ENCODE measurements at places on chromosomes 13 and 19.
A peak's percentile ranks its signal among the peaks of the same experiment; 100 is the strongest.

- DNase-seq, result no peak
These were observed 32.8 kb downstream of the ATP12A start for GRCh38 chr13:24713022-24713421.

DNA sequence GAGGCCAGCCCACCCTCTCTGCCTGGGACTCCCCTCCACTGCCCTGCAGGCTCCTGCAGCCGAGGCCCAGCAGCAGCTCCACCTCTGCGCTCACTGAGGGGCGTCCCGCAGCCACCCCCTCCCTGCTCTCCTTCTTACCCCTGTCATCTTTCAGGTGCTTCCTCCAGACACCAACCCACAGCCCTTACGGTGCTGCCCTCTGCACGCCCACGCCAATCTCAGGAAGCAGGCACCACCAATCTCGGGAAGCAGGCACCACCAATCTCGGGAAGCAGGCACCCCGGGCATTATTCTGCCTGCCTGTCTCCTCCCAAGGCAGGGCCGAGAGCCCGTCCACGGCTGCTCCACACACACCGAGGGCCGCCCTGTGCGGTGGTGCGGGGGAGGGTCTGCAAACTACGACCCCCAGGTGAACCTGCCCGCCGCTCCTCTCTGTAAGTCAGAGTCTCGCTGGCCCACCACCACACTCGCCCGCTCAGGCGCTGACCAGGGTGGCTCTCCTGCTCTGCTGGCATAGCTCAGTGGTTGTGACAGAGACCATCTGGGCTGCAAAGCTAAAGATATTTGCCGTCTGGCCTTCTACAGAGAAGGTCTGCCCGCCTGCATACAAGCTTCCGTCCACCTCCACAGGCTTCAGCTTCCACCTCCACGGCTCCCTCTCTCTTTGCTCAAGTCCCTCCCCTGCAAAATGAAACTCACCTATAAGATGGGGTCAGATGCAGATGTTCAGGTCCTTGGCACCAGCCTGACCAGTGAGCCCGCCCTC is 2.9 kb downstream of the LSM7 start:
- no peak for DNase-seq

DNA sequence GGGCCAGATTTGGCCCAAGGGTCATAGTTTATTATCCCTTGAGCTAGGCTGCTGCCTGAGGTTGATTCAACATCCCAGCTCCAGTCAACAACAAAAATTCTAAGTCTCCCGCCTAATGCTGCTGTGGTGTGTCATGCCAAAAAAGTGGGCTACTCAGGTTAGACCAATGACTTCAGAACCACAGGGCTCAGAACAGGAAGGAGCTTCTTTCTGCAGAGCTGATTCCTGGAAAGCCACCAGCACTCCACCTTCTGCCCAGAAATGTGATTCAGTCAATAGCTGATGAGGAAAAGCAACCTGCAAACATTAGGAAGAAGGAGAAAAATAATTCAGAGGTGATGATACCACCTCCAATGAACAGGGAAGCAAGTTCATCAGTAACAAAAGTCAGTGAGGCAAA is 56.1 kb upstream of the SERPINE3 start:
- no peak for DNase-seq

GRCh38 chr13:73069206-73069805 is 10.5 kb downstream of the KLF5 start:
- DNase-seq, result peak; percentile 23

- no peak for DNase-seq
These were observed 19.8 kb upstream of the POU2F2 start for GRCh38 chr19:42151782-42152684.

DNA sequence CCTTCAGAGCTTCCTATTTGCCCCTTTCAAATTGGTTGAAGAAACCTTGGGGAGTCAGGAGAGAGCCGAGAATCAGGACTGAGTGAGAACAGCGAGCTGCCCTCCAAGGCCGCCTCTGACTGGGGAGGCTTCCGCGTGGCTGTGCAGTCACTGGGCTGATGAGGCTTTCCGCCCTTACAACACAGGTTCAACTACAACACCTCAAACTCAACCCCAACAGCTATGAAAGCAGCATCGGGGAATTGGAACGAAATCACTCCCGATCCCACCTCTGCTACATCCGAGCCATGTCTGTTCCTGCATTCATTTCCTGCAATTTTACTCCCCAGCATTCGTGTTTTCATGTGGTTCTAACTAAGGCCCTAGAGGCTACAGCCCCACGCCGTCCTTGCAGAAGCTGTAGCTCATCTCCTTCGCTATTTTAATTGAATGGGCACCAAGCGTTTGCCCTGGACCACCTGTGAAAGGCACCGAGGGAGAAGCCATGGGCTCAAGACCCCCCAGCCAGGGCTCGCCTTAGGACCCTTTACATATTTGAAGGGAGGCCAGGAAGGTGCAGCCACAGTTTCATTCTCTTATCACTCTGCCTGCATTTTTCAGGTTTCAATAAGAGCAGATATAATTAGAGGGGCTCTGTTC is 12.3 kb upstream of the RASA3 start:
- no peak for DNase-seq

GRCh38 chr19:31832176-31832548 is 482.9 kb upstream of the TSHZ3 start:
- no peak for DNase-seq

DNA sequence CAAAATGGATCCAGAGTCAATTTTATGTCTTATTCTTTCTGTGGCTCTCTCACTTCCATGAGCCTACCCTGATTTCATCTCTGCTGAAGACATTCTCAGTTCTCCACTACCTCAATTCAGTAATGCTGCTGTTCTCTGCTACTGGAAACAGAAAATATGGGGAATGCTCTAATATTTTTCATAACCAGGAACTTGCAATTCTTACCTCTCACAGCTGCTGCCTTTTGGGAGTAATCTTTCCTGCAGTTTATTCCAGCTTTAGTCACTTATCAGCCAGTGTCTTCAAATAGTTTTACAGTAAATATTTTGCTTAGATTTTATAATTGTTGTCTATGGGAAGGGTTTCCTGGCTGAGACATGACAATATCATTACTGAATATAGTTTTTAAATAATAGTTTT is 145.1 kb upstream of the UFM1 start:
- no peak for DNase-seq

- DNase-seq, result no peak
These were observed 14.4 kb downstream of the EVI5L start for GRCh38 chr19:7844405-7844804.

- no peak for DNase-seq
These were observed 4.0 kb upstream of the IRGC start for GRCh38 chr19:43711751-43712355.

DNA sequence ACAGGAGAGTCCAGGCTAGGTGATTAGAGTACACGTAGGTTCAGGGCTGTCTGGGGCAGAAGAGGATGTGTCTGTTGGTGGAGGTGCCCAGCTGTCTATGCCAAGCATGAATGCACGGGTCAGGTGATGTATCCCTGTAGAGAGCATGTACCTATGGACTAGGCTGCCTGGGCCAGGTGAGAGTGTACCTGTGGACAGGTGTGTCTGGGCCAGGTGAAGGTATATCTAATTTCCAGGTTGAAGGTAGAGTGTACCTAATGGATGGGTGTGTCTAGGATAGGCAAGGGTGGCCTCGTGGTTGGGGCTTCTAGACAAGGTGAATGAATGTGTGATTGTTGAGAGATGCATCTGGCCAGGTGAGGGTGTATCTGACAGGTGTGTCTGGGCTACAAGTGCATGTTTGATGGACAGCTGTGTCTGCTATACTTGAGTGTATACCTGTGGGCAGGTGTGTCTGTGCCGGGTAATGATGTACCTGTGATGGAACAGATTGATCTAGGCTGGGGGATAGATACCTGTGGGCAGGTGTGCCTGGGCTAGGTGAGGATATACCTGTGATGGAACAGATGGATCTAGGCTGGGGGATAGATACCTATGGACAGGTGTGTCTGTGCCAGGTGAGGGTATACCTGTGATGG is 15.5 kb upstream of the ZNF414 start:
- DNase-seq, result no peak

DNA sequence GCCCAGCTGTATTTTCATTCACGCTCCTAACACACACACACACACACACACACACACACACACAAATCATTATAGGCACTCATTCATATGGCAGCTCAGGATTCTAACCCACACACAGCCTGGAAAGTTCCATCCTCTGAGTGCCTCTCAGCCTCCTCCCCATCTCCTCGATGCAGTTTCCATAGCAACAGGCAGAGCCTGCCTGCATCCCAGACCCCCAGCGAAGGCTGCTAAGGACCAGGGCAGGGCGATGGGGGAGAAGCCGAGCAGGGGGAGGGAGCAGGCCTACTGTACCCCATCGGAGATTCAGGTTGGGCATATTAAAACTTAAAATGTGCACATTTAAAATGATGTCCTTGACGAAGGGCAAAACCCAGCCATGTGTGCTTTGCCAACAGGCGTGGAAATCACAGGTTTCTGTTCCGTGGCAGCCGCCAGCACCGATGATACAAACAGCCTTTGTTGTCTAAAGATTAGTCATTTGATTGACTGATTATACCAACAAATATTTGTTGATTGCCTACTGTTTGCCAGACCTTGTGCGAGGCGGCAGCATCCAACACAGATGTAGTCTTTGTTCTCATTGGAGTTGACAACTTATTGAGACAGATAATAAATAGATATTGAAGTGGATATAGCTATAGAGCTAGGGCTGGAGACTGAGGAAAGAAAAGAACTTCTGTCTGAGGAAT is 43.8 kb upstream of the USP29 start:
- no peak for DNase-seq

DNA sequence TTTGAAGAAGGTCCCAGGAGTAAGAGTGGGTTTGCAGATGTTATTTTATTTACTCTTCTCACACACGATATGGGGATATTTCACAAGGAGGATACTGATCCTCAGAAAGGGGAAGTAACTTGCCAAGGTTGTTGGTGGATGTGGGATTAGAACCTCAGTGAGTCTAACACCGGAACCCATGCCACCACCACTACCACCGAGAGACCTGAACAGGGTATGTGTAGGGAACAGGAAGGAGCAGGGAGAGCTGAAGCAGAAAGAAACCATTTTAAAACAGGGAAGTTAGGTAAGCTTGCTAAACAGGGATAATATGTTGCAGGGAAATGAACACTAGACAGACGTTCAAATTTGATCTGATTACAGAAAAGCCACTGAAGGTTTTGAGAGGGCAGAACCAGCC is 11.6 kb upstream of the CEACAM3 start:
- DNase-seq, result no peak

DNA sequence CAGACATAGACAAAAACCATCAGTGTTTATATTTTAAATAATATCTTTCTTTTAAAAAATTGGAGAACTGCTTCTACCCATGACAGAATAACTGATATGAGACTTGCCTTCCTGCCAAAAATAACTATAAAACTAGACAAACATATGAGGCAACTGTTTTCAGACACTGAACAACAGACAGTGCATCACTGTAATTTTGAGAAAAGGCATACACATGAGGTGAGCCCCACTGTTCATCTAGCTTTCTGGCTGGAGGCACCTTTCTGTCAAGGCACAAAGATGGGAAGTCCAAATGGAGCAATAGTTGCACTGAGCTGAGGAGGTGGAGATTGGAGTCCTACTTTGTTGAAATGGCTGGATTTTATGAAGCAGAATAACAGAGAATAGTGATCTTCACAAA is 71.9 kb upstream of the ZNF507 start:
- DNase-seq, result no peak

DNA sequence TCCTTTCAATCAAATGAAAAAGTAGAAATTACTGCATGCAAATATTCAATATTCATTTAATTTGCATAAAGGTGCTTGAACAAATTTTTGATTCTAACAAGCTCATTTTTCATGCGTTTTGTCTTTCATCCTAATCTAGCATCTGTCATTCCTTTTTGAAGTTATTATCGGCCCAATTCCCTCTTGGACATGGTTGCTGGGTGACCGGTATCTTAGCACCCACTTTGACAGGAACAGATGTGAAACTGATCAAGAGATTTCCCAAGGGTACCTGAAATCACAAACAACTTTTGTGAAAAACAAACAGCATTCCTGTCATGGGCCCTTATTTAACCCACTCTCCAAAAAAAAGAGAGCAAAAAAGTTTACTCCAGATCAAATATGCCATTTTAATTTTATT is 13.3 kb downstream of the DACH1 start:
- DNase-seq, result no peak

- no peak for DNase-seq
These were observed 26.7 kb upstream of the TDRD3 start for GRCh38 chr13:60370343-60370742.

- peak; percentile 22 for DNase-seq
These were observed 27.5 kb downstream of the VRK3 start for GRCh38 chr19:49997709-49998108.

- no peak for DNase-seq
These were observed 13.0 kb downstream of the LRP3 start for GRCh38 chr19:33207040-33207620.

DNA sequence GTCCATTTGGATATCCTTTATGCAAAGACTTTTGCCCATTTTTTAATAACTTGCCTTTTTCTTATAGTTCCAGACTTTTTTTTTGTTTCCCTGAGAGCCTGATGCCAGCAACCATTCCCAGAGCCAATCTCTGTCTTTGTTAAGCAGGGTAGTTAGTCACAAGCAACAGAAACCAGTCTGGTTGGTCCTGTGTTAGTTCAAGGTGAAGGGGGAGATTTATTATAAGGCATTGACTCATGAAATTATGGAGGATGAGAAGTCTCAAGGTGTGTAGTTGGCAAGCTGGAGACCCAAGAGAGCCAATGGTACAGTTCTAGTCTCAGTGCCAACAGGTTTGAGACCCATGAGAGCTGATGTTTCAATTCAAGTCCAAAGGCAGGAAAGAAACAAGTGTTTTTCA is 33.0 kb downstream of the GPR12 start:
- no peak for DNase-seq

DNA sequence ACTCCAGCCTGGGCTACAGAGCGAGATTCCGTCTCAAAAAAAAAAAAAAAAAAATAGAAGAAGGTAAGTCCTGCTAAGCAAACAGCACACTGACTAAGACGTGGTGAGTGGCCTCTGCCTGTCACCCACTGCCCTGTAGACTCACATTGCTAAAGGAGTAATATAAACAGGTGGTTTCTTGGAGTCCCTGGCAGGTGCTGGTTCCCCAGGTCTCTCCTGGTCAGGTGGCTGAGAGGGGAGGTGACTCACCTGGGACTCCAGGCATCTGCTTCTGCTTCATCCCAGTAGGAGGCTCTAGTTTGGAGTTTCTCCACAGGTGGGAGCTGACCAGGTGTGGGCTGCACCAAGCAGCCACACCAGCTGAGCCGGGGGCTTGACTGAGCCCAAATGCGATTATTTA is at the start of gene OR10H1:
OR10H1 (minus strand) TSS at position 359 of the 400 bp plus-strand sequence. CDS start 7,627 bp downstream, outside the sequence.
- DNase-seq, result no peak

- peak; percentile 43 for DNase-seq
These were observed 43.9 kb downstream of the SIAH3 start for GRCh38 chr13:45807520-45808099.

GRCh38 chr19:54142166-54142780 is 4.7 kb downstream of the CNOT3 start:
- no peak for DNase-seq

Data from adipocyte (in vitro differentiated cells).